CD4-positive, alpha-beta memory T cell (primary cell): ENCODE measurements at places on chromosomes 6 and 20.

DNA sequence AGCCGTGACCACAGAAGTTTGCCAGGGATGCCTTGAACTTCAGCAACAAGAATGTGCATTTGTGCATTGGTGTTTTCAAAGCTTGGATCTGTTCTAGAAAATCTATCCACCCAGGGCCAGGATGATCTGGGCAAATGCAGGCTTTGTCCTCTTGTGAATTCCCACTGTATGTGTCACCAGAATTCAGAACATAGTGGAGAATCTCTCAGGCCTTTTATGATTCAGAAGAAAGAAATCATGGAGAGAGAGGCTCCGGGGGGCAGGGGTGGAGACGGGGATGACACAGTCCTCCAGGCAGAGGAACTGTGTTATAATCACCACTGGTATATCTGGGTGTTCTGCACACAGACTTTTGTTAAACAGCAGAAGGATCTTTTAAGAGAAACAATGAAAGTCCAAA, 304.1 kb downstream of the CDH4 start:
- no peak for DNase-seq

DNA sequence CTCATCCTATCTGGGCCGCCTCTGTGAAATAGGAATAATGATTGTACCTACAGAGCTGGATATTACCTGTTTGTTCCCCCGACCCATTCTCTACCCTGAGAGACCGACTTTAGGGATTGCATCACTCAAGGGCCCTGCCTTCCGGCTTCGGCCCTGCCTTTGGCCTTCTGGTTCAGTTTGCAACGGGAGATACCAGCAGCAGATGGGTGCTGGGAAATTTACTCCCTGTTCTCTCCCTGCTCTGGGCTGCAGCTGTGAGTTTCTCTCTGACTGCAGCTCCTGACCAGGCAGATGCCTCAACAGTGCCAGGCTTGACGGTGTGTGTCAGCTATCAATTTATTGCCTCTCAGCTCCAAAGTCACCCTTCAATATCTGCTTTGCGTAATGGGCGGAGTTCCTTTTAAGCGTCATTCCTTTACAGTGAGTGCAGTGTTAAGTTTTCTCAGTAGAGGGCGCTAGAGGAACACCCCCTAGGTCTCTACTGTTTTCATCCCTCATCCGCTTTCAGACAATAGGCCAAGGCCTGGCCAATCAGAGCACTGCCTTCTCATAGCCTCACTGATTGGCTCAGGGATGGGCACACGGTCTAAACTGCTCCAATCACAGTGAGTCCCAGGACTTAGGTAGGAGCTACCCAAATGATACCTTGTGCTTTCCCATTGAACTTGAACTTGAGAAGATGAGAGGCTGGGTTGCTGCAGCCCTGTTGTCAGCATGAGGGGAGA, 30.0 kb downstream of the KCNG1 start:
- peak; percentile 55 for DNase-seq

DNA sequence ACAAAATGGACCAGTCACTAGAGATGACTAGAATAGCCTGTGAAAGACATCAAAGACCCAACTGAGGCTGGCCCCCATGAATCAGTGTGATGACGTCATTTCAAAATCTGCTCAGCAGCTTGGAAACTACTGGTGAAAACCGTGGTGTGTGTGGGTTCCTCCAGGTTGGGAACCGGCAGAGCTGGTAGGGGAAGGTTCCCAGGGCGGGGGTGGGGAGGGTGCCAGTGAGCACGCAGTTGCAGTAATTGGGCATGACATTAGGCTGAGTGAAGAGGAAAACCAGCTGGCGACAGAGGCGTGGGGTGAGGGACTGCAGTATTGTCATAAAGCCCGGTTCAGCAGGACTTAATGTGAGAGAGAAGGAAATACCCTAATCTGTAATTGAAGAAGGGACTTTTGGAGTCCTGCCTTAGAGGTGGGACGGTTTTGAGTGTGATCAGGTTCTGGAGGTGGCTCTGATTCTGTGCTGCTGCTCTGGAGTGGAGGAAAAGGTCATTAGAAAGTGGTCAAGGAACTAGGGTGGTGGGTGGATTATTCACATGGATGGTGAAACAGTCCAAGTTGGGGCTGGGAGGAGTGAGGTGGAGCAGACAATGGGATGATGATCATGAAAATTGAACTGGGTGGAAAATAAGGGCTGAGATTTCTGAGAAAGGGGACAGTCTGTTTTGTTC, 52.0 kb upstream of the MTHFD1L start:
- no peak for DNase-seq

DNA sequence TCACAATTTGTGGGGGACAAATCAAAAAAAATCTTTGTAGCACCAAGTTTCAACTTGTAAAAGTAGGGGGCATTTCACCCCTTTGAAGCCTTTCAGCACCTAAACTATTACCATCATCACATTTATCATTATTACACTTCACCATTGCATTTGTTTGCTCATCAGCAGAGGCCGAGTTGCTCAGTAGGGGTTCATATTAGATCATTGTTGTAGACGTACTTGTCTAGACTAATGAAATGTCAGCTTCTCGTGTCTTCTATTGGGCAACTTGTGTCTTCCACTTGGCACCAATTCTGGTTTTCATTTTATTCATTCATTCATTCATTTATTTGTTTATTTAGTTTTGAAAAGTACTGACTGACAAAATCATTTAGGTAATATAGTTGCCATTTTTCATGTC, 338.3 kb upstream of the KCNQ5 start:
- DNase-seq: no peak

DNA sequence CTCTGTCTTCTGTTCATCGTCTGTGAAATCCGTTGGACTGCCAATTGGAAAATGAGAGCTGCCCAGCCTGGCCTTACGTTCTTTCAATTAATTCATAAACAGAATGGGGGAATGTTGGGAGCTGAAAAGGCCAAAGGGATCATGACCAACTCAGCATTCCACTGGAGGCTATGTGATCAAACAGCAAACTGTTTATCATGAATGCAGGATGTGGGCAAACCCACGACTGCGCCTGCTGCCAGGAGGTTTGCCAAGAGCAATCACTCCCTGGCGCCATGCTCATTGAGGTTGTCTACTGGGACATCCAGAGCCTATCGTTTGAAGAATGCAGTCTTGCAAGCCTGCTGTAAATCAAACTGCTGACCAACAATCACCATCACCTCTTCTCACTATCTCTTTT, 9.3 kb upstream of the FKBP1A start:
- no peak for DNase-seq

DNA sequence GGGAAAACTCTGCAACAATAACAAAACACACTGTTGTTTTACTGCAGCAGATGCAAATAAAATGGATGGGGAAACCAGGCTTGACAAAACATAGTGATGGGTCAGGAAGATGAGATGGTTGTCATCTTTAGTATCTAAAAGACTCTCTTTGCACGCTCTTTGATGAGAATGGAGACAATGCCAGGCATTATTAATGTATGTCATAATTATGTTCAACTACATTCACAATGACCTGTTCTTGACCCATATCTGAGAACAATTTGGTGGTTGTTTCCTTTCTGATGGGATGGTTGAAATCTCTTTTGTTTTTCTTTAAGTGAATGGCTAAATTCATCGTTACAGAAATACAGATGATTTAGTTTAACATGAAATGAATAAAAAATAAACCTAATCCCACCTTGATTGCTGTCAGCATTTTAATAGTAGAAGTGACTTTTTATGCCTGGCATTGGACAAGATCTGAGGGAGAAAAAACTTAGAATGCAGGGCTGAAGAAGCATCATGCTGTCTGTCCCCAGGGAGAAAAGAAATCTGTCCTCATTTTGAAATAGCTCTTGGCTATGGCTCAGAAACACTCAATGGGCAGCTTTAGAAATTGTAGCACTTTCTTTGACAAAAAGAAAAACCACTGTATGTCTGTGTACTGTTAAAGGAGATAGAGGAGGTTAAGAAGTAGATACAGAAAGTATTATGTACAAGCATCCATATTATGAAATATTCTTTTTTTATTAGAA, 12.4 kb upstream of the GRIK2 start:
- DNase-seq: no peak

DNA sequence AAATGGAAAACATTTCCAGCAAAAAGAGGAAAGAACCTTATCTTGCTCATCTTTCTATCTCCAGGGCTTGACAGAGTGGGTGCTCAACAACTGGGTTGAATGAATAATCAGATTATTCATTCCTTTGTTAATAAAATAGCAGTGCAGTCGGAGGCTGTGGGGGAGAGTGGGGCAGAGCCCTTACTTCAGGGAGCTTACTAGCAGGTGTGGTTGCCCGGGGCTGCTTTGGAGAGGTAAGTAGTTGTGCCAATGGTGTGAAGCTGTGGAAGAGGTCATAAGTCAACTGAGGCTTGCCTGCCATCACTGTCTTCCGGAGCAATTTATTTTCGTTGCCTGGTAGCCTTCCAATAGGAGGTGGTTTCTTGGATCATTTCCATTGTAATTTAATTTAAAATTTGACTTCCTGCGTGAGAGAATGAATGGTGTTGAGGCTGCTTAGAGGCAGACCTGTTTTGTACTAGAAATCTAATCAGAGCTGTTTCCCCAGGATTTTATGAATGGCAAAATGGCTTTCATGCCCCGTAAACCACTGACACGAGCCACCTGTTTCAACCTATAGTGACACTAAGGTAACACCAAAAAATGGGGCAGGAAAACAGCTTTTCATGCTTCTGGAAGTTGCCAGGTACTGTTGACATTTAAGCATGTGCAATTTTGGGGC, 51.4 kb downstream of the ZDHHC14 start:
- DNase-seq: no peak

GRCh38 chr6:92979281-92979680, 440.1 kb downstream of the EPHA7 start:
- no peak for DNase-seq

DNA sequence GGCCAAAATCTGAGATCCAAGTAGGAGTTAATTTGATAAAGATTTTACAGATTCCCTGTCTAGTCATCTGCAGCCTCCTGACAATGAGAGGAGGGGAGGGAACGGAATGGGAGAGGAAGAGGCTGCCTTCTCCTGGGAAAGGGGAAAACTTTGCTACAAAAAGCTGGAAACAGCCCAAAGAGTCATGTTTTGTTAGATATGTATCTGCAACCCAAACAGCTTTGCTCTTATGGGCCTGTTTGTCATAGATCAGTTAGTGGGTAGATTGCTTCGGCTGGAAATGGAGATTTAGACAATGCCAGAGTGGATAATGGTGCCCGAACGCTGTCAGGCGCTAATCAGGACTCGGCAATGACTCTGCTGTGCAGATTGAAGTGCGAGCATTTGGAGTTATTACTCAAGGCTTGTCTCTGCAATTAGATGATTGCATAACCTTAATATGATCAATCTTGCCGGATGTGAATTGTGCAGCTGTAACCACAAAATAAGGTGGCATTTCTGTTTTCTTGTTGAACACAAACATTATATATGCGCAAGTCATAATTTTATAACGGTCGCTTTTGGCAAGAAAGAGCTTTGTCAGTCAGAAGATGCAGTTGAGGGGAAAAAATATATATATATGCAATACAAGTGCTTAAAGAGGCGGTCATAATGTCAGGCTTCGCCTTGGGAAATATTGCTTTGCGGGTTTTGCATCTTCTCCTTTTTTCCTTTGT, 92.4 kb upstream of the MAFB start:
- no peak for DNase-seq

DNA sequence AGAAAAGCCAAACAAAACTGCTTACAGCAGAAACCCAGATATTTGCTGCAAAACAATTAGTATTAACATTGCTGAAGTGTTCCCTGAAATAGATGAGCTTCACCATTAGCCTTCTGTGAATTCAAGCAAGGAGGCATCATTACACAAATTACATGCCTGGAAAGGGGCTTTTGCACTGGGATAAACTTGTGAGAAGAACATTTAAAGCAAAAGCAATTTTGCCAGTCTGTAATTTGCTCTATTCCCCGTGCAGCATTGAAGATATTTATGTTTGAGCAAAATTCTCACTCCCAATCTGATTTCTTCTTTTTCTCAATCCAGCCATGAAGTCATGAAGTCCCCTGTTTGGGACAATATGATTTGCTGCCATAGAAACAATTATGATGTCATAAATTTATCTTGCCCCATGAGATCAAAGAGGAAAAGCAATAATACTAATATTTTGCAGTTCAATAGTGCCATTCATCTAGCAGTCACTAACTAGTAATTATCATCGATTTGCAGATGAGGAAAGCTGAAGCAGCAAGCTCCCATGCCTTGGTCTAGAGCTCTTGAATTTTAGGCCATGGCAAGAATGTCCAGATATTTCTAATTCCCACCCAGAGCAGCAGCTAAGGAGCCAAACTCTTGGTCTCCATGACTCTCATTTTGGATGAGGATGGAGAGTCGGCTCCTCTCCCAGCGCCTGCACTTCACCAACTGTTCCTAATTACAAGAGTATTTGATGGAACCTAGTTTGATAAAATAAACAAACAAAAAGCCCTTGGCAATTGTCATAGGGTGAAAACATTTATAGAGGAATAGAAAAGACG, 49.5 kb upstream of the CCN6 start:
- DNase-seq: no peak
